Activated CD4-positive, alpha-beta T cell treated with anti-CD3 and anti-CD28 coated beads, Interleukin-2, Interleukin-6, amounts not matched to agents 100 ng/mL and 50 ng/mL, durations not matched to agents 16 hours and 8 hours (primary cell): ENCODE measurements at places on chromosomes 2 and 18.

GRCh38 chr2:72689579-72690195 lies 136.1 kb downstream of the EXOC6B start:
- no peak for DNase-seq

- DNase-seq = peak; percentile 84
Measured at GRCh38 chr2:108612153-108612513, 77.9 kb downstream of the LIMS1 start.

- no peak for DNase-seq
Measured at GRCh38 chr2:162677476-162677875, 161.1 kb downstream of the KCNH7 start.

GRCh38 chr2:44748-45341 lies 1.5 kb downstream of the FAM110C start:
- DNase-seq = no peak

- no peak for DNase-seq
Measured at GRCh38 chr2:238897911-238898311, 50.0 kb downstream of the TWIST2 start.

DNA sequence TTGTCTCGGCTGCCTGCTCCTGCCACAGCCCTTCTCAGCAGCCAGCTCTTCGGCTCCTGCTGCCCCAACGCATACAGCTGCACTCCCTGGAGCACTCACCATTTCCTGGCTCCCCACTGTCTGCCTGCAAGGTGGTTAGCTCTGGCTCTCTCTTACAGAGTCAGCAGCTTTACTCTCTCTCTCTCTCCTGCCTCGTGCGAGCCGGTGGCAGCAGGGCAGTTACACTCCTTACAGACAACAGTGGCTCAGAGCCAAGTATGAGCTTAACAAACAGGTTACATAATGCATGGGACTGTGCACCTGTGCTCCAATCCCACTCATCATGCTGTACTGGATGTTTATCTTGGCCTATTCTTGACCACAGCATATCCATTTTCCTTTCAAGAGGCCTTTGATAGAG lies 47.4 kb upstream of the DNAJC10 start:
- no peak for DNase-seq

- no peak for DNase-seq
Measured at GRCh38 chr2:70371753-70372152, 69.9 kb upstream of the FAM136A start.

DNA sequence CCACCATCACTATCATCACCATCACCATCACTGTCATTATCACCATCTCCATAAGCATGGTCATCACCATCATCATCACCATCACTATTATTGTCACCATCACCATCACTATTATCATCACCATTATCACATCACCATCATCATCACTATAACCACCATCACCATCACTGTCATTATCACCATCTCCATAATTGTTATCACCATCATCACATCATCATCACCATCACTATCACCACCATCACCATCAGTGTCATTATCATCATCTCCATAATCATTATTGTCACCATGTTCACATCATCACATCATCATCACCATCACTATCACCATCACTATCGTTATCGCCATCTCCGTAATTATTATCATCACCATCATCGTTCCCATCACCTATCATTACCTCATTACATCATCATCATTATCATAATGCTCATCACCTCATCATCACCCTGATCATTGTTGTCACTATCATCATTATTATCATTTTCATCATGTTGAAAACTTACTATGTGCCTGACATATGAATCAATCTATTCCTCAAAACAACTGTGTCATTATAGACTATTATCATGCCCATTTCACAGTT lies 280.3 kb upstream of the HS6ST1 start:
- DNase-seq = no peak

DNA sequence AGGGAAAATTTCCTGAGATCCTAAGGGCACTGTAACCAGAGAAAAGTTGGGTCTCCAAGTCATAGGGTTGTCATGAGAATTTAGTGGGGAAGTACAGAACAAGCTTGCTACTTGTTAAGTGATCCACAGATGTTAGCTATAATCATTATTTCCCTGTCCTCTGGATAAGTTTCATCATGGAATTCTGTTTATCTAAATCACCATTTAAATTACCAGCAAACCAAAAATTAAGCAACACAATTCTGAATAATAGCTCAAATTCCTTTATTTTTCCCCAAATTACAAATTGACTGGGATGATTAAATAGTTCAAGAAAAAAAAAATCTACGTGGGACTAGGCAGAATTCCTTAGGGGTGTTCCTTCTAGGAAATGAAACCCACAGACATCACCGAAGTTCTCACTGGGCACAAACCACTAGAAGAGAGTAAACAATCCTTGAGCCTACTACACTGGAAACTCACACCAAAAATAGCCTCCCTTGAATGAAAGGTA lies 159.5 kb downstream of the COL6A3 start:
- DNase-seq = no peak

DNA sequence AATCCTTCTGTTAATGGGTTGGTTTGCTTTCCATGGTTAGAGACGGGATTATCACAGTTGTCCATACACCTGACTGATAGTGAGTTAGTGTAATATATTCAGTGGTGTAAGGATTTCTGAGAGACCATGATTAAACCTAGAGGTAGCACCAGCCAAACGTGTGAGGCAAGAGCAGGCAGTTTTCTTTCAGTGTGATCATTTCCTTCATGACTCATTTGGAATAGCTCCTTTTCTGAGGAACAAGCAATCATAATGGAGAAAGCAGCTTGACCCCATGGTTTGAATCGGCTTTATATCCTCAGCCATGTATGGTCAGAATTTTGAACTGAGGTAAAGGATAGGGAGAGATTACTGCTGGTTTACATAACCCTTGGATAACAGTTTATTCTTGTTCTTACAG lies 2.9 kb downstream of the MXD1 start:
- no peak for DNase-seq

DNA sequence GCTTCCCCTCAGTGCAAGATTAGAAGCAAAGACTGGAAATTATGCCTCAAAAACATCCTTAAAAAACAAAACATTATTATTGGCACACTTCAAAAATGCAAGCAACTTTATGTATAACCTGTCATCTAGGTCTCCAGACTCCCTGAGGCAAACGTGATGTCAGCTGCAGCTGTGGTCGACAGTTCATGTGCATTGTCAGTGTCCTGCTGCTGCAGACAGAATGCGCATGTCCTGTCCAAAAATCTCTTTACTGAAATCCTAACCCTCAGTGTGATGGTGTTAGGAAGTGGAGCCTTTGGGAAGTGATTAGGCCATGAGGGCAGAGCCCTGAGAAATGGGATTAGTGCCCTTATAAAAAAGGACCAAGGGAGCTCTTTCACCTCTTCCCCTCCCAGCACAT lies 126.9 kb downstream of the CYRIA start:
- DNase-seq = no peak

DNA sequence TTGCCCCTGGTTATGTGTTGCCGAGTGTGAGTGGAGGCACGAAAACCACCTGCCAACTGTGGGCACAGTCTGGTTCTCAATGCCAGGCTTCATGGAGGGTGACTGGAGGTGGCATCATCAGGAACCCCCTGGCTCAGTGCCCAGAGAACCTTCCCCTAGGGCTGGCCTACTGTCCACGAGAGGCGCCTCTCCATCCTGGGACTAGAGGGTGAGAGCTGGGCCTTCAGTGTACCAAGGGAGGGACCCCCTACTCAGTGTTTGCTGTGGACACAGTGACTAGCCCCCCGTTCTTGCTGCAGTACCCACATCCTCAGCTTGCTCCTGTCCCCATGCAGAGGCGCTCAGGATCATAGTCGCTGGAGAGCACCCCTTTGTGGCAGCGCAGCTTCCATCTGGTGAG lies 202.6 kb downstream of the HDAC4 start:
- no peak for DNase-seq

DNA sequence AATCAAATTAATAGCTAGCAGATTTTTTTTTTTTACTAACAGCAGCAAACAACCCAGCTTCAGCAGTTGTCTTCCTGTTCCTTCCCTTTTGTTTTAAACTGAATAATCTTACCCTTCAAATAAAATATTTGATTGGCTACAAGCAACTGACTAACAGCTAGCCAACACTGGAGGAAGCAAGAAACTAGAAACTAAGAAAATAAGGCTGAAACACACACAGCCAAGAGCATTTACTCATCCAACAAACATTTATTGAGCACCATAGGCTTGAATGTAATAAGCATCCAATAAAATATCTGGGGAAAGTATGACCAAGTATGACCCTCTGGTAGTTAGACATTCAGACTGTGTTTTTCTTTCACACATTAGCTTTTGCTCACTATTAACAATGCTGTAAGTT lies 189.2 kb downstream of the CD226 start:
- DNase-seq = no peak

DNA sequence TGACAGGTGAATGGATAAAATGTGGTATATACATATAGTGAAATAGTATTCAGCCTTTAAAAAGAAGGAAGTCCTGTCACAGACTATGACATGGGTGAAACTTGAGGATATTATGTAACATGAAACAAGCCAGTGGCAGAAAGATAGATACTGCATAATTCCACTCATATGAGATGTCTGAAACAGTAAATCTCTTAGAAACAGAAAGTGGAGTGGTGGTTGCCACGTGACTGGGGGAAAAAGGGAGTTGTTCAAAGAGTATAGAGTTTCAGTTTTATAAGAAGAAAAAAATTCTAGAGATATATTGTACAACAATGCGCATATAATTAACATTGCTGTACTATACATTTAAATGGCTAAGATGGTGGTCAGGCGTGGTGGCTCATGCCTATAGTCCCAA lies 178.2 kb upstream of the ATP5MC3 start:
- no peak for DNase-seq

DNA sequence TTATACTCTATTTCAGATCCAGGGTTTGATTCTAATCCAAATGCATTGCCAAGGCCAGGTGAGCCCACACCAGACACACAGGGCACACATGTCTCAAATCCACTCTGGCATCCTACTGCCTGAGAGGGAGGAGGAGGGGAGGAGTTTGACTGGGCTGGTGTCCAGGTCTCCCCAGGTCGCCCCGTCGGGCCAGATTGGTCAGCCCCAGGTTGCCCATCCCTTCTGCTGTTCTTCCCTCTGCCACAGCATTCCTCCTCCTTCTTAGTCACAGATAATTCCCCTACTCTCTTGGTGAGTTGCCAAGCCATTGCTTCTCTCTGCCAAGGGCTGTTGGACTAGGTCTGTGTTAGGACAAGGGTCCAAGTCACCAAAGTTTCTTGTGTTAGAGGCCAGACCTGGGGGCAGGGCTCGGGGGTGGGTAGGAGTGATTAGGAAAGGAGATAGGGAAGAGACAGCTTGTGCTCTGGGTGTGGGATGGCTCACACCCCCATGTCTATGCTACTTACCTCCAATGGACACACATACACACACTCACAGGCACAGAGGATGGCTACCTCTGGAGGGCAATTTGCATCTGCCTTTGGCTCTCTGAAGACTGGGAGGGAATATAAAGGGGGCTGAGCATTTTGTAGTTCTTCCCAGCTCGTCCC lies 2.5 kb upstream of the EGR4 start:
- DNase-seq = no peak

GRCh38 chr2:177758591-177759371 lies 313.8 kb downstream of the PDE11A start:
- no peak for DNase-seq

- no peak for DNase-seq
Measured at GRCh38 chr18:34221971-34222306, 2.8 kb downstream of the NOL4 start.

GRCh38 chr2:33478968-33479731 lies 2.7 kb downstream of the RASGRP3 start:
- no peak for DNase-seq

DNA sequence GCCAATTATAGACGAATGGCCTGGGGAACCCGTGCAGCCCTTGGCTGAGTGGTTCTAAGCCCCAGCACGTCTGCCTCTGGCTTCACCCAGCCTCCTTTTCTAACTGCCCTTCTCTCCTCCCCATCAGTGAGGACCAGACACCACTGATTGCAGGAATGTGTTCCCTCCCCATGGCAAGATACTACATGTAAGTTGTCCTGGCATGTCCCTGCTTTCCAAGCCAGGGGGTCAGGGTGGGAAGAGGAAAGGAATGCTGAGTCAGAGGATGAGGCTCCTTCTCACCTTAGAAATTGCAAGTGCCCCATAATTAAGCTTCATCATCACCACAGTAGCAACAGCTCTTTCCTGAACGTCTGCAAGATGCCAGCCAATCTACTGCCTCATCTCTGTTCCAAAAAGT lies 4.8 kb downstream of the IL1F10 start:
- DNase-seq = no peak

- DNase-seq = no peak
Measured at GRCh38 chr2:239006622-239007285, 158.9 kb downstream of the TWIST2 start.

DNA sequence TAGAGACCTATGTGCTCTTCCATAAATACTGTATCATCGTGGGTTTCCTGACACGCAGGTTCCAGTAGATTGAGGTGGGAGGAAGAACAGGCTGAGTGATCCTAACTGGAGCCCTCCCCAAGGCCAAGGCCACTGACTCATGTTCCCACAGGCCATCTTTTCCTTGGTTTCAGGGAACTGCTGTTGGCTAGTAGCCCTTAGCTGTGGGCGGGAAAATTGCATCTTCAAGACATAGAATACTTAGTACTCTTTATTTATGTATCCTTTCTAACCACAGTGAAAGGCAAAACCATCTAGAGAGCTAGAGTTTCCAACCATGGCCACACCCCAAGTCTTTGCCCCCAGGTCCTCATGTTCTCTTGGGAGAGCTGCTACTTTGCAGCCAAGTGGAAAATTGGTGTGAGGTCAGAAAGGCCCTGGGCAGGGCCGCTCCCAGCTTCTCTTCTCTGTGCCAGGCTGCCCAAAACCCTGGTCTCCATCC lies 55.9 kb downstream of the COPS8 start:
- DNase-seq = no peak

GRCh38 chr2:30862054-30862651 lies 54.9 kb upstream of the CAPN13 start:
- DNase-seq = peak; percentile 57

- no peak for DNase-seq
Measured at GRCh38 chr18:31325051-31325450, 7.1 kb downstream of the DSG1 start.

DNA sequence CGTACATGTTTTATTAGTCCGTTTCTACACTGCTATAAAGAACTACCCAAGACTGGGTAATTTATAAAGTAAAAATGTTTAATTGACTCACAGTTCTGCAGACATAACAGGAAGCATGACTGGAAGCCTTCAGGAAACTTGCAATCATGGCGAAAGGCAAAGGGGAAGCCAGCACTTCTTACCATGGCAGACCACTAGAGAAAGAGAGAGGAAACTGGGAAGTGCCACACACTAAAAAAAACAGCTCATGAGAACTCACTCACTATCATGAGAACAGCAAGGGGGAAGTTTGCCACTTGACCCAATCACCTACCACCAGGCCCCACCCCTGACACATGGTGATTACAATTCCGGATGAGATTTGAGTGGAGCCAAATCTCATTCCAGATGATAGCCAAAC lies 466.2 kb downstream of the IRS1 start:
- no peak for DNase-seq
